ENCODE measurements at places on chromosomes 7 and 10.

DNA sequence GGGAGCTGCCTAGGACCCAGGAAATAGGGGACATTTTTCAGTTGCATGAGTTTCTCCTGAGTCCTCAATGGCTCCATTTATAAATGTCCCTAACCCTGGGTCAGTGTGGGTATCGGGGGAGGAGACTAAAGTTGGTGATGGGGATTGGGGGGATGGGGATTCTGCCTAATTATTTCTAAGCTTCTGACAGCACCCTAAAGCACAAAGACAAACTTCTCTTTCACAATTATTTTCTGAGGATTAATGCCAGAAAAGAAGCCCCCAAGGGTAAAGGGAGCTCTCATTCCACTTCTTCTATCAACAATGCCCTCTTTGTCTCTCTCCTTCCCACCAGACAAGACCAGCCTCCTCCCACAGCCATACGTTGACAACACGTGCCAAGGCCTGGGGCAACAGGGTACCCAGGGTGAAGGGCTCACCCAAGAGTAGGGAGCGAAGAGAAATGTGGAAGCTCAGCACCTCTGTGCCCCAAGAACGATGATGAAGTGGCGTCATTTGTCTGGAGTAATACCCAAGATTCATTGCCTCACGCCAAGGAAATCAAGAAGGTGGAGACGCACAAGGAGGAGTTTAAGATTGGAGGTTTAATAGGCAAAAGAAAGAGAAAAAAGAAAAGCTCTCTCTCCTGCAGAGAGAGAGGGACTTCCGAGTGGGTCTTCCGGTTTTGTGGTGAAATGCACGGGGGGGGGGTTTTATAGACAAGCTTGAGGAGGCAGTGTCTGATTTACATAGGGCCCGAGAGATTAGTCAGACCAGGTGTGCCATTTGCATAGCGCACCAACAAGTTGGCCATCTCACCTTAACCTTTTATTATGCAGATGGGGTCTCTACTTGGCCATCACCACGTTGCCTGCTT is 14.4 kb upstream of the GJC3 start:
- no peak for DNase-seq

GRCh38 chr10:126930883-126931503 is 25.8 kb downstream of the DOCK1 start:
- no peak for DNase-seq

DNA sequence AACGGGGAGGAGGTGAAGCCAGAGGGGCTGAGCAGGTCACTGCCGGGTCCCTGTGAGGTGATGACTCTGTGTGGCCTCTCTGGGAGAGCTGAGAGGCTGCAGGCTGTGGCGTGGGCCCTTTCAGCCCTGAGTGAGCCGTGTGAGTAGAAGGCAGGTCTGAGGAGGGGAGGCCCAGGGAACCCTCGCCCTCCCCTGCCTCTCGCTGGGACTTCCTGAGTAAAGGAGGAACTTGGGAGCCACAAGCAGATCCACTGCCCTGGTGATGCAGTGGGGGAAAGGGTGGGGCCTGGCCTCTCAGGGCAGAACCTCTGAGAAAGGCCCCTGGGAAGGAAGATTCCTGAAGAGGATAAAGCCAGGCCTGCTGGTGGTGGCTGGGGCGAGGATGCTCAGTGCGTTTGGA is 22.8 kb downstream of the EEPD1 start:
- DNase-seq = no peak

GRCh38 chr7:108869070-108869469 is 299.4 kb downstream of the DNAJB9 start:
- no peak for DNase-seq

DNA sequence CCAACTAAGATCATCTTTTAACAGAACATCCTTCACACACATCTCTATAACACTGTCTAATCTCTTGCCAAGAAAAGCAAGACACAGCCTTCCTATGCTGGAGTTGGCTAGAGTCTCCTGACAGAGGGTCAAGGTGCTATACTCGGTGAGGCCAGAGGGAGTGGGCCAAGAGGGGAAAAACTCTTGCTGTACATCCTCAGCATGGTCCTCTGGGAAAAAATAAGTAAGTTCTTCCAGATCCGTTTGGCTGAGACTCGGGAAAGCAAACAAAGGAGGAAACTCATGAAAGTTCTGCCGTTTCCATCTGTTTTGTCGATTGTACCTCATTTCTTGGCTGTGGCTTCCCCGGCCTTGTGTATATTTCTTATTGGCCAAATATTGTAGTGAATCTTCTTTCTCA is 33.9 kb downstream of the VWDE start:
- DNase-seq = no peak

DNA sequence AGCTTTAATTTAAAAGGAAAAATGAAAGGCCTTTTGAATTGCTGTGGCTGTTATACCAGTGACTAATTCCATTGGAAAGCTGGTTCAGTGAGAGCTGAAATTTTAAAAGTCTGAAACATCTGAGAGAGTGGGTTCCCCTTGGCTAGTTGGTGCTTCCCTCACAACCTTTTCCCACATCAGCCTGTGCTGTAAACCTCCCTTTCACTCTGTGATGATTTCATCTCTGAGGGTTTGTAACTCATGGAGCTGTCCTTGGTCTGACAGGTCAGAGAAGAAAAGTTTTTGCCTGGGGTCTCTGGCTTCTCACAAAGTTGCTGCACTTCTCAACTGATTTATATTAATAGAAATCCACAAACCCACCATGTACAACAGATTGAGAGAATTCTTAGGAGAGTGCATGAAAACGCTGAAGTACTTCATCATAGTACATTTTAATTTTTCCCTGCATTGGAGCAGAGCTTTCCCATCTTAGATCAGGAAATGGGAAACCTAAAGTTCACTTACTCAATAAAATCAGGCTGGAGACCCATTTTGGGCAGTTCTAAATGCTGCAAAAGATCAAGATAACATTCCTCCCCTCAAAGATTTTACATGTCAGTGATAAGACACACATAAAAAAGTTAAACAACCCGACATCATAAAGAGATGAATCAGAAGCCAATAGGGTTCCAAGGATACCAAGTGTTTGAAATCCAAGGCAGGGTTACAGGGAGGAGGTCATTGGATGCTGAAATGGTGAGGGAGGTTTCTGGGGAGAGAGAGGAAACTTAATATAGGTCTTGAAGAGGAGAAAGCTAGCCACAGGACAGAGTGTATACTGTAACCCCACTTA is 157.0 kb upstream of the MKLN1 start:
- no peak for DNase-seq

- no peak for DNase-seq
Observed at GRCh38 chr10:100930368-100930767, 17.6 kb downstream of the SLF2 start.

DNA sequence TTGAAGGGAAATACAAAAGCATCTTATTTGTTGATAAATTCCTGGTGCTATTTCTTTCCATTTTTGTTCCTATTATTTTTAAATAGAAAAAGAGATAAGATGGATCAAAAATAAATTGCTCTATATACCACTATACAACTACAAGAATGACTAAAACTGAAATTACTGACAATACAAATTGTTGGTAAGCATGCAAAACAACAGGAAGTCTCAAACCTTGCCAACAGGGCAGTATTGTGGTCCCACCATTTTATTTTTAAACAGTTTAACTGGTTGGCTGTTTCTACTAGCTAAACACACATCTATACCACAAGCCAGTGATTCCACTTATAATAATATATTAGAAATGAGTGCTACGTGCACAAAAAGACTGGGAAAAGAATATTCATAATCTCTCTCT is 213.0 kb downstream of the JAZF1 start:
- DNase-seq = no peak

DNA sequence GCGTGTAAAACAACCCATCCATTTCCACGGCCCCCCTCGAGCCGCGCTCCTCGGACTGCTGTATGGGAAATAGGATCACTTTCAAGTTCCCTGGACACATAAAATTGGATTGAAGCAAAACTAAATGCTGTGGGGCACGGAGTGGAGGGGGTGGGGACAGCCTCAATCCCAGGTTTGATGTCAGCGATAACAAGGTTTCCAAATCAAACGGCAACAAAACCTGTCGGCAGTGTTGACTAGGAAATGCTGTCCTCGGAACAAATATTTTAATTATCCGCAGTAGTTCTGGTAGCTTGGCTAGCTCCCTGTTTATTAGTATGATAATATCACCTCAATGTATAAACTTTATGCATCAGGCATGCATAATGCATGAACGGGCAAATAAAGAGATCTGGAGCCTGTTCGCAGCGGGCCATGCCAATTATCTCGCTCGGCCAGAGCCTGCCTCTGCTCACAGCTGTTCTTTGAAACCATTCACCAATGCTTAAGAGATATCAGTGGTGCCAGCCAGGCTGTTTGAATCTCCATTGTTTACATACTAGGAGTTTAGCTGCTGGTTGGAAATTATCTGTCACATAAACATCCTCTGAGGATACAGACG is 161.1 kb downstream of the PAXIP1 start:
- no peak for DNase-seq

- DNase-seq = peak; percentile 70
Observed at GRCh38 chr10:101272229-101272868, 43.1 kb upstream of the LBX1 start.

DNA sequence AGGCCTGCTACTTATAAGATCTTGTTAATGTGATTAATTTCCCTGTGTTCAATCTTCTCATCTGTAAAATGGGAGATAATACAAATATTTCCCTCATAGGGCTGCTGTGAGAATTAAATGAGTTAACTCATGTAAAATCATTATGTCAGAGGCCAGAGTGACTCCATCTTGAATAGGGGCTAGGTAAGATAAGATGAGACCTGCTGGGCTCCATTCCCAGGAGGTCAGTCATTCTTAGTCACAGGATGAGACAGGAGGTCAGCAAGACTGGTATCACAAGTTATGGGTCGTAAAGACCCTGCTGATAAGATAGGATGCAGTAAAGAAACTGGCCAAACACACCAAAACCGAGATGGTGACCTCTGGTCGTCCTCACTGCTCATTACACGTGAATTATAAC is 200.7 kb downstream of the CYP26A1 start:
- no peak for DNase-seq

- DNase-seq = no peak
Observed at GRCh38 chr7:116979430-116979829, 26.1 kb downstream of the ST7 start.

GRCh38 chr10:77819210-77820112 is 107.1 kb downstream of the DLG5 start:
- no peak for DNase-seq

- peak; percentile 61 for DNase-seq
Observed at GRCh38 chr10:48306870-48307710, 613 bp downstream of the MAPK8 start.

GRCh38 chr10:14459665-14460064 is 128.9 kb upstream of the FRMD4A start:
- no peak for DNase-seq

DNA sequence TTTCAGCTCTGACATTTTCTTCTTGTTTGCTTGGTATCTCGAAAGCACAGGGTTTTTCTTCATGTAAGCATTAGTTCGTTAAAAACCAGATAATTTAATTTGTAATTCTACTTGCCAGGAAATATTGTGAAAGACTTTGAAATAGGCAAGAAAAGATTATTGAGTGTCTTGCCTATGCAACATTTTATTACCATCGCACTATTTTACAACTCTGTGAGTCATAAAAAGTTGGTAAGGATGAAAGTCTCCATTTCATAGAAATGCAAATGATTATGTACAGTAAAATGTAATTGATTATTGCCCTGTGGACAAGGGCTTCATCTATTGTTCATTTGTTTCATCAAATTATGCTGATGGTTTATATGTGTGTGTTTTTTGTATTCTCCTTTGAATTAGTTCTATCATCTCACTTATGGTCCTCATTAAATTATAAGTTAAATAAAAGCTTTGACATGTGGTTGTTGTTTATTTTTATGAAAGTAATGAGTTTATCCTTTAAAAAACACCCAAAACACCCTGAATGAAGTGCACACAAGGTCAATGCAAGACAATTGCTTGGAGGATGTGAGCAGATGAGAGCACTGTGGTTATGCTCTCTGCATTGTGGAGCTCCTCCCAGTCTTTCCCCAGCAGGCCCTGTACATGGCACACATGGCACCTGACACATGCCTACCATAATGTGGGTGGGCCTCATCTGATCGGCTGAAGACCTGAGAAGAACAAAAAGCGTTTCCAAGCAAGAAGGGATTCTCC is 230.8 kb downstream of the CXCL12 start:
- no peak for DNase-seq

- DNase-seq = peak; percentile 51
Observed at GRCh38 chr10:74081192-74081803, 69.3 kb downstream of the AP3M1 start.

DNA sequence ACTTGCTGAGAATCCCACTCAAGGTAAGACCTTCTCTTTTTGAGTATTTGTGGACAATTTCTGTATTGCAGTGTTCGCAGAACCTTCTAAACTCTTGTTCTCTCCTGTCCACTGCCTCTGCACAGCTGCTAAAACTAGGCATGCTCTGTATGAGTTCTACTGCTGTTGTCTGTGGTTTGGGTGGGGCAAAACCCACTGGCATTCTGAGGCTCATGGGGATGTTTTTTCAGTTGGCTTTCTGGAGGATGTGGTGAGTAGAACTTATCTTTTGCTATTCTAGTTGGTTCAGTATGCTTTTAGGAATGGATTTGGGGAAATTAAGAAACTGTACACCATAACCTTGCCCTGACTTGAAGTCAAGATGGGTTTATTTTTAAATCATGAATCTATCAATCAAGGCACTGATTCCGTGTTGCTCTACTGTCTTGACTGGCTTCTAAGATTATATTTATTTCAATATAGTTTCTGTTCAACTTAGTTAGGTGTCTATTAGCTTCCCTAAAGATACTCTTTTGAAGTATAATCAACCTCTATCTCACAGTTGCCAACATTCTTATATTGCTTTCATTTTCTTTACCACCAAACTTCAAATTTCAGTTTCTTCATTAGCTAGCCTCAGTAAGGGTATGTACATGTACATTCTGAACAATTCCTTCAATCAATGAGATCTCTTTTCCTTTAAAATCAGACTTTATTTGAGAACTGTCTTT is 25.0 kb upstream of the C1GALT1 start:
- peak; percentile 43 for DNase-seq

GRCh38 chr7:140526214-140526613 is 46.9 kb upstream of the MKRN1 start:
- DNase-seq = no peak

DNA sequence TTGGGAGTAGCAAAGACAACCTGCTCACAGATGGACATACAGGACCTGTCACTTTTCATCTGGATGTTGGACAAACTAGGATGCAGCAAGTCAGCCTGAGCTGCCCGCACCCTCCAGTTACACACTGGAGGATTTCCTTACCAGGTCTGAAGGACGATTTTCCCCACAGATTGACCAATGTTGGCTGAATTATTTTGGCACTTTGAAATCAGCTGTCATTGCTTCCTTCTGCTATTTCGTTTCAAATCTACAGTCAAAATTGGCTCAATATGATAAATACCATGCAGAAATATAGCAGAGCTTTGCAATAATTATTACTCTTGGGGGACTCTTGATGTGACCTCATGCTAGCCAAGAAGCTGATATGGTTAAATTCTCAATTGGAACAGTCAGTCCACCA is 2.5 kb downstream of the CLRN3 start:
- no peak for DNase-seq

Measured in stimulated activated CD4-positive, alpha-beta T cell treated with anti-CD3 and anti-CD28 coated beads, Interleukin-4, amount 100 ng/mL, for 24 hours (primary cell).